ENCODE measurements at places on chromosomes 3 and 15.

DNA sequence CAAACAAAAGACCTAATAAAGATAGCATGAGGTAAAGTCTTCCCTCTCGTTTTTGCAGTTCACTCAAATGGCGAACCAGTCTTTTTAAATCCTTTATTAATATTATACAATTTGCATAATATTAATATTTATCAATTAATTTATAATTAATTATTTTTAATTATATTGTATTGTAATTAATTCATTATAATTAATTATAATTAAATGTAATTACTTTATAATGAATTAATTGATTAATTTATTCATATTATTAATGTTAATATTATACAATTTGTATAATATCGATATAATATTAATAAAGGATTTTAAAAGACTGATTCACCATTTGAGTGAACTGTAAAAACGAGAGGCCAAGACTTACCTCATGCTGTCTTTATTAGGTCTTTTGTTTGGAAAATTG is 1045.4 kb upstream of the CADM2 start:
- no peak for DNase-seq

DNA sequence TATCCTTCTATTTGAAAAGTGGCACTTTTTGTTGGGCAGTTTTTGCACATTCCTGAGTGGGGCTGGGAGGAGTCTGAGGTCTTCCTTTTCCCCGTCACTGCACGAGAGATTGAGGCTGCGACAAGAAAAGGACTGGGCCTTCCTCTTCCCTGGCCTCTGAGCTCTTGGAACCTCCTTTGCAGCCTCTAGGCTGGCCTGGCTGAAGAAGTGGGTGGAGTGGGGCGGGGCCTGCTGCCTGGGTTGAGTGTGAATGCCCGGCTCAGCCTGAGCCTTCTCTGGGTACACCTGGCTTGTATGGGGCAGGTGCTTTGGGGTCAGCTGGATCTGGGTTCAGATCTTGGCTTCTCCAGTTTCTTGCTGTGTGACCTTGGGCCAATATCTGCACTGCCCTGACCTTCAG is 43.1 kb downstream of the PLXNA1 start:
- DNase-seq: no peak

- no peak for DNase-seq
Measured at GRCh38 chr3:120495809-120496208, 45.0 kb upstream of the FSTL1 start.

DNA sequence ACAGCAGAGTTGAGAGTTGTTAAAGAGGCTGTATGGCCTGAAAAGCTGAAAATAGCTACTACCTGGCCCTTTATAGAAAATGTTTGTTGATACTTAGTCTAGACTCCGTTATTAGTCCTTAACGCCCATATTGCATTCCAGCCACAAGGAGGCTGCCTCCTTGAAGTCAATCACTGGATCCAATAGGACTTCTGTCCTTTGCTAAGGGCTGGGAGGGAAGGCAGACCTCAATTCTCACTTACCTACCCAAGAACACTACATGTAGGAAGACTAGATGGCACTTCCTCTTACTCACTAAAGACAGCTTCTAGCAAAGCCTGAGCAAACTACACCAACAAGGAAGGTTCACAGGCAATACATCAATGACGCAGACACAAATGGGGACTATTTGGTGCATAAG is 139.5 kb upstream of the HACD2 start:
- DNase-seq: peak; percentile 26

DNA sequence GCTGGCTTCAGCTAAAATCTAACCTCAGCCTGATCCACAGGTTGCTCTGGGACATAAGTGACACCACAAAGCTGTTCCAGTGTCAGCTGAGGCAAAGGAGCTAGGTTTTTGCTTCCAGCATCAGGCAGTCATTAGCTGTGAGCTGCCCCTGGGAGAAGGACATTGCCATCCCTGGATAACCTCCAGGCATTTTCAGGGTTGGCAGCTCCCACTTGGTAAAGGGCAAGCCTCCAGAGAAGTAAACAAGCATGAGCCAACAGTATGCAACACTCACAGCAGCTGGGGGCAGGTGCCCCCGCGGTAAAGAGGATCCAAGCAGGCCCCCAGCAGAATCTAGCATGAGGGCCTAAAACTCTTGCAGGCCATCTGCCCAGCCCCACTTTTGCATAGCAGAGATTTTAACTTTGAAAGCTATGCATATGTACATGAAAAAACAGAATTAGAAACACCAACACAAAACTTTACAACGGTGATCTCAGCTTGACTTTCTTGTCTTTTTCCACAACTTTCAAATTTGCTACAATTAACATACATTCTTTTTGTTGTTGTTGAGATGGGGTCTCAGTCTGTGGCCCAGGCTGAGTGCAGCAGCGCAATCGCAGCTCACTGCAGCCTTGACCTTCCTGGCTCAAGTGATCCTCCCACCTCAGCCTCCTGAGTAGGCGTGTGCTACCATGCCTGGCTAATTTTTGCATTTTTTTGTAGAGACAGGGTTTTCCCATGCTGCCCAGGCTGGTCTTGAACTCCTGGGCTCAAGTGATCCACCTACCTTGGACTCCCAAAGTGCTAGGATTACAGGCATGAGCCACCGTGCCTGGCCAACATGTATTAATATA is 83.8 kb upstream of the TPM1 start:
- peak; percentile 22 for DNase-seq

GRCh38 chr3:182739619-182740018 is 53.7 kb upstream of the ATP11B start:
- peak; percentile 59 for DNase-seq

- DNase-seq: no peak
Measured at GRCh38 chr3:149174901-149175300, 45.5 kb downstream of the HPS3 start.

DNA sequence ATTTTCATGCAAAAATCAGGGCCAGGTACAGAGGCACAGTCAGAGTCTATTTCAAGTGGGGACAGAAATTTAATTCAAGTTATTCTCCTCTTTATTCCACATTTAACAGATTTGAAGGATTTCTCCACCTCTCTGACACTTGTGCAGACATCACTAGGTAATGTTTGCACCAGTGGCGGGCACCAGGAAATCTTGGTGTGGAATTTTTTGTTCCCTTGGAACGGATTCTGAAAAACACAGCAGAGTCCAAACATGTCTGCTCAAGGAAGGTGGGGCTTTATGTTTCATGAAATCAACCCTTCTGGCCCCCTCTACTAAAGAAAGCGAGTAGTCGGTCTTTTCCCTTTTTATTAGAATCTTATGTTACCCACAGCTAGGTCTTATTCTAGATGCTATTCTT is 271.2 kb upstream of the MDFIC2 start:
- no peak for DNase-seq

- DNase-seq: no peak
Measured at GRCh38 chr15:84937144-84937543, 44.5 kb upstream of the PDE8A start.

DNA sequence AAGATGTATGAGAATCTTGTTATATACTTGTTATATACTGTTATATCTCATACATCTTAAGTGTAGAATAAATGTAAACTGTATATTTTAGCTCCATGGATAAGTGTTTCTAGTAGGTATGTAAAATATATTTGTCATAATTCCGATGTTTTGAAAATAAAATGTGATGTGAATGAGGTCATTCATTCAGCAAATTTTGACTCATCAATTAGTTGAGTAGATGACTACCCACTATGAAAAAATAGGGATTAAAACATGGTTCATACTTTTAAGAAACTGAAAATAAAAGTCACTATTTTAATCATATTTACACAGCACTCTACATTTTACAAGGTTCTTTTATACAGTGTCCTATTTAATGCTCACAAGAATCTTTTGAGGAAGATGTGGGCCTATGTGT is 28.4 kb upstream of the CNTN3 start:
- no peak for DNase-seq

GRCh38 chr3:181709537-181710279 is 2.0 kb upstream of the SOX2 start:
- DNase-seq: peak; percentile 81
